ENCODE measurements at places on chromosomes 4 and X.

GRCh38 chrX:49276207-49276606 is 6.6 kb downstream of the PPP1R3F start:
- no peak for DNase-seq

DNA sequence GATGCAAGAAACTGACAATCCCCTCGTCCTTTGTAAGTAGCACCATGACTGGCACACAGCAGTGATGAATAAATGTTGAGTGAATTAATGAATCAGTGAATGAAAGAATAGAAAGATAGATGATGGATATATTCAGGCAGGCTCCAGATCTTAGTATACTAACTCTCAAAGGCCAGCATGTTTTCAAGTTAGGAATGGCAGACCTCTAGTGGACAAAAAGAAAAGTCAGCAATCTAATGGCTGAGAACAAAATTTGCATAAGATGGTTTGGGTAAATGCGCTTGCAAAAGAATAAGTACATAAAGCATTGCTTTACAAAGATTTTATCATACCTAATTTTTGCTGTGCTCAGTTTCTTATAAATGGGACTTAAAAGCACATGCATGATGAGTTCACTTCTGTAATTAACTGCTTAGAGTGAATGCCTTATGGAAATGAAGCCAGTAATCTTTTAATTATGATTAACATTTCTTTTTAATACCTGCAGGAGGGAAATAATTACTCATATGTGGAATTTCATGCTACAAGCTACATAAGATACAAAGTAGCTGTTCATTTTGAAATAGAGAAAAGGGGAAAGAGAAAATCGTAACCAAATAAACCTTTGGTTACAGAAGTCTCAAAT is 126.9 kb upstream of the GPRIN3 start:
- DNase-seq: peak; percentile 27

GRCh38 chr4:4631150-4631549 is 89.3 kb upstream of the STX18 start:
- DNase-seq: no peak

DNA sequence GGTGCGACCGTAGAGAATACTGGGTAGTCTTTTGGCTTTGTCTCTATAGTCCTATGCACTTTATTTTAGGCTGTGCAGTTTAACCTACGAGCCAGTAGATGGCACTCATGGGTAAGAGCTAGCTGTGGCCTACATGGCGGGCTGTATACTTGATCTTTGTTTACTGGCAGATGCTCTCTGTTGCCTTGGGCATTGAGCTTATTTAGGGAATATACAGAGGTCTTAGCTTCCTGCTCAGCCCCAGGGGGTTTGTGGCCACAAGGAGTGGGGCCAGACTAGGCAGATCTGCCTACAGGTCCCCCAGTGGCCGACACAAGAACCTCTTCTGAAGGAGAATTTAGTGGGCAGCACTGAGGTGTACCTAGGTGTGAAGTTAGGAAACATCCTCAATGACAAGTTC is 227.6 kb upstream of the HDX start:
- DNase-seq: peak; percentile 41

DNA sequence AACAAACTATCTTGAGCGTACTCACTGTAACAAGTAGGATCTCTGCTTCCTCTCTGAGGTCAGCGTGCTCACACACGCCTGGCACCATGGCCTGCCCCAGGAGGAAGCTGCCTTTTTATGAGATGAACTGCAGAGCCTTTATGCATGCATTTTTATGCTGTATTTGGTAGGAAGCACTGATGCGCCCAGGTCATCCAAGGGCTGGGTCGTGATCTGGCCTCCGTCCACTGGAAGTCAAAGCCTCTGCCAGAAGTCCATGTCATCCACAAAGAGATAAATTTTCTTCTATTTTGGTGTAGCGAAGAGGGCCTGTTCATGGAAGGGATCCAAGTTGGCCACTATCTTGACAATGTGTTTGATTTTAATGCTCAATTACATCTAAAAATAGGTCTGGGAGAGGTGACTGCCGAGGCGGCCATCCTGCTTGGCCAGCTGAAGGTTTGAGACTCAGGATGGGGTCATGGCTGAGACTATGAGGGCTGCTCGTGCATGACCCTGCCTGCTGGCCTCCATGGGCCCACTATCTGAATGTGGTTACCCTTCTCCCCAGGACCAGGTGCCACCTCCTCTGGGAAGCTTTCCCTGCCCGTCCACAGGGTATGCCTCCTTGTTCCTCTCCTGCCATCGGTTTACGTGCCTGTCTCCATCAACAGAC is 50.3 kb downstream of the HTRA3 start:
- DNase-seq: peak; percentile 13

- DNase-seq: no peak
Measured at GRCh38 chrX:139382529-139382928, 148.0 kb upstream of the F9 start.

DNA sequence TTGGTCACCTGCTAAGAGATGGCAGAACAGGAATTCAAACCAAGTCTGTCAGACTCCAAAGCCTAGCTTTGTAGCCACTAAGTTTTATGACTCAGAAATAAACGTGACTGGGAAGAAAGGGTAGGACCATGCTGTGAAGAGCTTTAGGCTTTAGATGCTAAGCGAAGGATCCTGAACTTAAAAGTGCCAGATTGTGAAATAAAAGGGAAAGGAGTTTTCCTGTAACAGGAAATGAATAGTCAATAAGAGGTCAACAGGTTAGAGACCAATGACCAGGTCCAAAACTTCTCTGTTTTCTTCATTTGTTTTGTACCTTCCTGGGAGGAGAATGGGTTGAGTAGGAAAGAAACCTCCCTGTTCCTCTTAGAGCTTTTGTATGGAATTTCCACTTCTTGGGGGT is 98.8 kb upstream of the EOLA2 start:
- peak; percentile 47 for DNase-seq

DNA sequence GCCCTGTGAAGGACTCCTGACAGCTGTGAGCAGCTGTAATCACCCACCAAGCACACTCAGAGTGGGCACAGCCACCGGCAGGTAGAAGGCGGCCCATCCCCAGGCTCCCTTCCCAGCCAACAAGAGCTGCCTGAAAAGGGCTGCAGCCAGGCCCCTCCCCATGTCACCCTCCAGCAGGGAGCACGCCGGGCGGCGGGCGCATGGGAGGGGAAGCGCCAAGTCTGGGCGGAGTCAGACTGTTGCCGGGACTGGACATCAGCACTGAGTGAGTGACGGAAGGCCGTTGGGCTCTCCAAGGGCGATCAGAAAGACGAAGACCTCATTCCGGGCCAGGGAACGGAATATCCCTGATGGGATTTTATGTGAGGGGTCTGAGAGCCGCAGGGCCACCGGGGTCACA is 82.1 kb downstream of the PPP2R2C start:
- no peak for DNase-seq

DNA sequence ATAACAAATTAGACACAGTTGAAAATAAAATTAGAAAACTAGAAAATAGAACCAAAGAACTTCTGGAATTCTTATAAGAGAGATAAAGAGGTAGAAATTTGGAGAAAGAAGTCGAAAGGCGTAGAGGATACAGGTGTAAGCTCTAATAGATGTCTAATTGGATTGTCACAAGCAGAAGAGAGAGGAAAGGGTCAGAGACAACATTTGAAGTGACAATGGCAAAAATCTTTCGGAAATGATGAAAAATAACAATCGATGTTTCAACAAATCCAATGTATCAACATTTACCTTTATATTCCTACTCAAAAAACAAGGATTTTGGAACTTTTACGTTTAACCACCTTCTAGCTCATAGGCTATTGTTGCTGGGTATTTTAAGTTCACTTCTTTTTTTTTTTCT is 3.8 kb downstream of the CXCL8 start:
- no peak for DNase-seq
